ENCODE measurements at places on chromosomes 6 and 20.

DNA sequence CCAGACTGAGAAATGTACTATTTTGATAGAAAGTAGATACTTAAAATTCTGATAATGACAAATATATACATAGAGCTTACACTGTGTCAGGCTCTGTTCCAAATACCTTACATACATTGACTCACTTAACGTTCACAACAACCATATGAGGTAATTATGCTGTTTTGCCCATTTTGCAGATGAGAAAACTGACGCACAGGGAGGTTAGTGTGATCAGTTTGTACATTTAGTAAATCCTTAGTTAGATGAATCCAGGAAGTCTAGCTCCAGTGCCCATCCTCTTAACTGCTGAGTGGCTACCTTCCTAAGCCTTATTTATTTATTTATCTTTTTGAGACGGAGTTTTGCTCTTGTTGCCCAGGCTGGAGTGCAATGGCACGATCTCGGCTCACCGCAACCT is 23.3 kb upstream of the GTF3C6 start:
- no peak for DNase-seq

GRCh38 chr6:148990403-148990802 is 243.6 kb downstream of the UST start:
- DNase-seq: no peak

GRCh38 chr6:101662111-101662897 is 268.8 kb downstream of the GRIK2 start:
- no peak for DNase-seq

DNA sequence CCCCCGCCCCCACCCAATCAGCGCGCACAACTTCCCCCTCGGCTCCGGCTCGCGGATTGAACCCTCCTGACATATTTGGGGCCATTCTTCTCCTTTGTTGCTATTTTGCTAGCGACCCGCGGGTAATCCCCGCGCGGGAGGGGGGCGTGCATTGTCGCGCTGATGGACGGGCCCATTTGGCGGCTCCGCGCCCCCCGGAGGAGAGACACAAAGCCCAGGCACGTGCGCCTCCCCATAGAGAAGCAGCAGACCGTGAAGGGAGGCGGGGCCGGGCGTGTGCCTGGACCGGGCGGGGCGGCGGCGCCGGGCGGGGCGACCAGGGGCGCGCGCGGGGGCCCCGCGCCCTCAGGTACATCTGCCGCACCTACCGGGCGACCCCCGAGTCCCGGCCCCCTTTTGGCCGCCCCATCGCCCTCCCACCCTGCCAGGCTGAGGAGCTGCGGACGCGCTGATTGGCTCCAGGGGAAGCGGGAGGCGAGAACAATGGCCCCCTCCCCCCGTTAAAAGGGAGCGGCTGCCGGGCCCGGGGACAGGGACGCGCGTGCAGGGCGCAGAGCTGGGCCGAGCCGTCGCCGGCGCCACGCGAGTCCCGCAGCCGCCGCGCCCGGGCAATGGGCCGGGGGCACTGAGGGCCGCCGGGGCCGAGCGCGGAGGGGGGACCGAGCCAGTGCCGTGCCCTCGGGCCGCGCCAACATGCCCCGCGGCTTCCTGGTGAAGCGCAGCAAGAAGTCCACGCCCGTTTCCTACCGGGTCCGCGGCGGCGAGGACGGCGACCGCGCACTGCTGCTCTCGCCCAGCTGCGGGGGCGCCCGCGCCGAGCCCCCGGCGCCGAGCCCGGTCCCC is at the start of gene INSM1:
Gene INSM1 (plus strand): TSS at position 530 of the 843 bp plus-strand sequence. CDS start 164 bp downstream, at position 694.
- DNase-seq: no peak

GRCh38 chr20:43919686-43920403 is 5.2 kb downstream of the TOX2 start:
- no peak for DNase-seq

GRCh38 chr20:50297498-50298376 is 107.1 kb downstream of the CEBPB start:
- no peak for DNase-seq

DNA sequence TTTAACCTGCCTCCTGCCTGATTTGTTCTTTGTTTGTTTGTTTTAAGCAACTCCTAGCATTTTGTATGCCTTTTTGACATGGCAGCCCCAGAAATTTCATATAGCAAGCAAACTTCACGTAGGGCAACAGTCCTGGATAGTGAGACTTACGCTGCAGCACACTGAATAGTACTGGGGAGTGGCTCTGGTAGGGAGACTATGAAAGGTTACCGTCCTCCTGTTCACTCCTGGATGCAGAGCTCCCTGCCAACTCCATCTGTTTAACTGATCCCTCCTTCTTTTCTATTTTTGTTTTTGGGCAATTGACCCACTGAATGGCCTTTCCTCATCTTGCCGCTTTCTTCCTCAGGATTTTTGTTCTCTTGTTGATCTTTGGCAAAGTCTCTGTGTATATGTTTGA is 44.5 kb upstream of the BMP6 start:
- no peak for DNase-seq

DNA sequence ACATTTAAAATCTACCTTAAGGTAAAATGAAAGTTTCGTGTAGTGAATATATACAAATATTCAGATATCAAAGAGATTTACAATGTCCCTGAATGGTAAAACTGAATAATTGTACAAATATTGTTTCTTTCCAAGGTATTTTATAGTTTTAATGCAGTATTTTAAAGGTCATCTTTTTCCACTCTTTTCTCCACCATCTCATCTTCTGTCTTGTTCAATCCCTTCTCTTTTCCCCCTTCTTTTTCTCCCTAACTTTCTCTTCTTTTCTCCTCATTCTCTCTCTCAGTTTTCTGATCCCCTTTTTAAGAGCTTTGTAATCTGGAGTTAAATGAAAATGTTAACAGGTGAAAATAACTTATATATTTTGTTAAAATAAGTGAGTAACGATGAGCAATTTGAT is 126.9 kb downstream of the ADGRB3 start:
- no peak for DNase-seq

GRCh38 chr6:6818078-6818639 is 229.6 kb downstream of the LY86 start:
- no peak for DNase-seq

DNA sequence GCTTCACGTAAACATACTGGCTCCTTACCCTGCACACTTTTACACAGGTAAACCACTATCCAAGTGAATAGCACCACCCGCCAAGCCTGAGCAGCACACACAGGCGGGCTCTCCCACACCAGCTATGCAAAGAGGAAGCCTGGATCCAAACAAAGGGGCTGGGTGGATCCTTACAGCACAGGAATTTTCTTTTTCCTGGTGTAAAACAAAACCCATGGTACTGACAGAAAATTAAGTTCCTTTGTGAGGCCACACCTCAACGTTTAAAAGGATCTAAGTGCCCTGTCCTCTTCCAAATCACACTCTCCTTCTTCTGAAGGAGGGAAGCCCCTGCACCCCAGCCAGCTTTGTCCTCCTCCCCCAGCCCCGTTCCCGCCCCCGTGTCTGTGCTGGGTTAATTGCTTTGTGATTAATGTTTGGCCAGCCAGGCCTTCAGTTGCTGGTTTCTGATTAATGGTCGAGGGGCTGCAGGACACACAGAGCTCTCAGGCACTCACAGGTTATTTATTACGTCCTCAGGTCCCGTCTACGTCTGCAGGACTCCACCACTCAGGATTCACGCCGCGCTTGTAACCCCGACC is 6.1 kb downstream of the DACT2 start:
- peak; percentile 85 for DNase-seq

DNA sequence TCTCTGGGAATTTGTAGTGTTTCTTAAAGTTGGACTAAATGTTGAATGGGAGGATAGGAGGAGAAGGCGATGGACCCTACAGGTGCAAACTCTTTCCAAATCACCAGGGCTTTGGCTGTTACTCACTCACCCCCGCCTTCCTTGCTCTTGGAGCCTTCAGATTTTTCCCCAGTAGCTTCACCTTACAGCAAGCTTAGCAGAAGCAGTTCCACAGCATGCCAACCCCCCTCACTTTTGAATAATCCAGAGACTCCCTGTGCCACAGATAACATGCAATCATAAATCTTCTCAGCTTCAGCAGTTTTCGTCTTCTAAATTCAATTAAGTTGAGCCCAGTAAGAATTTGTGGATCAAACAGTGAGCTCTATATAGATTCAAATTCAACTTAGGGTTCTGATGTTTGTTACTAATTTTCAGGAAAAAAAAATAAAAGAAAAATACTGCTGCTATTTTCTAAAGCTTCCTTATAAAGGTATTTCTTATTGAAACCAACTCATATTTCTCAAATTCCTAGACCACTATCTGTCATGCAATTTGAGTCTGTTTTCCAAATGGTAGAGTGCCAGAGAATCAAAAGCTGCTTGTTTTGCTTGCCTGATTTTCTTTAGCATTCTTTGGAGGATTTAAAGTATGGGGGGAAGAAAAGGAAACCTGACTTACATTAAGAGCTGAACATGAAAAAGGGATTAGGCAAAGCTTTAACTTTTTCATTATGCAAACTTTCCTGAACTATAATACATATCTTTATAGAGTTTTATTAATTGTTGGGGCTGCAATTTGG is 166.4 kb downstream of the EYA4 start:
- no peak for DNase-seq

DNA sequence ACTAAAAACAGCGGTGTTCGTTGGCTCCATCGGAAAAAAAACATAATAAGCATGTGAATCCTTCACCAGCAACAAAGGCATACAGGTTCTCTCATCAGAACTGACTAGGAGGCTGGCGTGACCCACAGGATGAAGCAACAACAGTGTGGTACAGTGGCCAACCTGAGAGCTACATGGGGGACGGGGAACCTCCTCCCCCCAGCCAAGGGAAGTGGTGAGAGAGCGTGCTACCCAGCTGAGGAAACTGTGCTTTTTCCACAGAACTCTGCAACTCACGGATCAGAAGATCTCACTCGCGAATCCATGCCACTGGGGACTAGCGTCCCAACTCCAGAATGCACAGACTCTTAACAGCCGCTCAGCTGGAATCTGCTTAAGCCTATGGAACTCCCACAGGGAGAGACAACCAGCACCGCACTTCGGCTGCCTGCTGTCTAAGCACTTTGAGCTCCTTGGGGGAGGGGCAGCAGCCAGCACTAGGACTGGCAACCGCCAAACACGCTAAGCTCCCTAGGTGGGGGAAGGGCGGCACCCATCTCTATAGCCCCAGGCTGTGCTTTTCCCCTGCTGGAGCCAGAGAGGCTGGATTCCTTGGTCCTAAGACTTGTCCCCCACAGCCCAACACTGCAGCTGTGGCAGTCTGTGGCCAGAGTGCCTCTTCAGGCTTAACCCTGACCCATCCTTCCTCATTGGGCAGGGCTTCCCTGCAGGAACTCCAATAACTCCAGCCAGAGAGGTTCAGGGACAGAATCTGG is 538.3 kb upstream of the BTBD3 start:
- no peak for DNase-seq

DNA sequence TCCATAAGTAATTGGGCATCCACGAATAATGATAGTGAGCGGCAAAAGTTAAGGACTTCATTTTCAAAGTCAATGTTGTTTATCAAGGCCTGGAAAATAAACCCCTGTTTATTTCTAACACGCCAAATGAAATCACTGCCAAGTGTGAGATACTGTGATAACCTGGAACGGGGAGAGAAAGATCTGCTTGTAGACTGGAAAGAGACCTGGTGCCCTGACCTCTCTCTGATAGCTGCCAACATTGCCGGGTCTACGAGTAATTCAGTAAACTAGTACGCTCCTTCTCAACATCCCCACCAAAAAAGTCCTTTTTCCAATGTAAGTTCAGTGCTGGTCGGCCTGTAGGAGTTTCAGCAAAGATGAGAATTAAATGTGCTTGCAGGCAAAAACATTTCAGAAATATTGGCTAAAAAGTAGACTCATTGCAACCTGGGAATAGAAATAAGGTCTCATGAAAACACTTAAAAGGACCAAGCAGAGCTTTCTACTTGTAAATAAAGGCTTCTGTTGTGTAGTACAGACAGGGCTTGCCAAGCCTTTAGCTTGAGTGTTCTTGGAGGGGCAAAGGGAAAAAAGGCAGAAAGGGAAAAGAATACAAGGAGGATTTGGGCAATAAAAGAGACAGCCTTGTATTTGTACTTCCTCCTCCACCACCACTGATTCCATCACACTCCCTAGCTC is 43.9 kb downstream of the PDE7B start:
- DNase-seq: no peak

DNA sequence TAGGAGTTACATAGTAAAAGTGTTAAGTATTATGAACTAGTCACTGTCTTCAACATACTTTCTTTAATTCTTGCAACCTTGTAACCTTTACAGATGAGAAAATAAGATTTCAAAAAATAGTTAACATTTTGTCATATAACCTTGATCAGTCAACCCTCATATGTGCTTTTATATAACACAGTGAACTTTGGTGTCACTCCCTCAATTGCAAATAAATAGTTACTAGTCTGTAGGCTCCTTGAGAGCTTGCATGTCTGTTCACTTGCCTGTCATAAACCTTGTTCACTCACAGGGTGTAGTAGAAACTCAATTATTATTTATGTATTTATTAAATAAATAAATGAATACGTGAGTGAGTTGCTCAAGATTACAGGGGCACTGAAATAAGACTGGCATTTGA is 107.5 kb downstream of the QKI start:
- no peak for DNase-seq

GRCh38 chr6:161066511-161066910 is 74.9 kb downstream of the MAP3K4 start:
- no peak for DNase-seq

DNA sequence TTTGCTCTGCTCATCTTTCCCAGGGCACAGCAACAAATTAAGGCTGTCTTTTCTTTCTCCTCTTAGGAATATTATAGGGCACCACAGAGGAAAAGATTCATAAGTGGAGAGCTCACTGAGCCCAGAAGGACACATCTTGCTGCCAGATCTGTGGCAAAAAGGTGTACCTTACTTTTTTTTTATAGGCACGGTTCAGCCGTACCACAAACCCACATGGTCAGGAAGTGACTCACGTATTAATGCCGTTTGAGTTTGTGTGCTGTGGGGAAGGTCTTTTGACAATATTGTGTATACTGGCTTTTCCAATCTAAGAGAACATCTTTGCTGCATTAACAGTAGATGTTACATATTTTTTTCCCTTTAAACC is 28.4 kb downstream of the PAQR8 start:
- no peak for DNase-seq

DNA sequence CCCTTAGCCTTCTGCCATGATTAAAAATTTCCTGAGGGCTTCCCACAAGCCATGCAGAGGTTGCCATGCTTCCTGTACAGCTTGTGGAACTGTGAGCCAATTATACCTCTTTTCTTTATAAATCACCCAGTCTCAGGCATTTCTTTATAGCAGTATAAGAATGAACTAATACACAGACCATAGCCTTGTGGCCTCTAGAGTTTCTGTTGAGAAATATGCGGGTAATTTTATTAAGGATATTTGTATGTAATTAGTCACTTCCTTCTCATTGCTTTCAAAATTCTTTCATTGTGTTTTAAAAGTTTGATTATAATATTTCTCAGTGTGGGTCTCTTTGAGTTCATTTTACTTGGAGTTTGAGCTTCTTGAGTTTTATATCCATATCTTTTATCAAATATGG is 484.9 kb downstream of the COL12A1 start:
- DNase-seq: no peak

DNA sequence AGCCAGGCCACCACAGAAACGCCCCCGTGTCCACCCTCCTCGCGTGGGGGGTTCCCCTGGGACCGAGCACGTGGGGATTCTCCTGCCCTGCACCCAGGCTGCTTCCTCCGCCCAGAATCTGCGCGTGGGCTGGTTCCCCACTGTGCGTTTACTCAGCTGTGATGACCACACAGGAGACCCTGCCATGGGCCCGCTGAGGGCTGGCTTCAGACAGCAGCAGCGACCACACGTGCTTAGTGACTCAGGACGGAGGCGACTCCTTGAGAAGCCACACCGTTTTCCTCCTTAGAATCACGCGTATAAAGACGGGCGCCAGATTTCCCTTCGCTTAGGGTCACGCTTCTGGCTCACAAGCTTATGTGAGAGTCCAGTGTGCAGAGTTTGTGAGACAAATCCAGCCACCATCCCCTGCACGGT is 63.9 kb upstream of the PDE10A start:
- peak; percentile 51 for DNase-seq

All from right kidney (tissue), 9 donors.